Mucosa of gallbladder (tissue), 1 donor: ENCODE measurements at places on chromosomes 5 and 9.

DNA sequence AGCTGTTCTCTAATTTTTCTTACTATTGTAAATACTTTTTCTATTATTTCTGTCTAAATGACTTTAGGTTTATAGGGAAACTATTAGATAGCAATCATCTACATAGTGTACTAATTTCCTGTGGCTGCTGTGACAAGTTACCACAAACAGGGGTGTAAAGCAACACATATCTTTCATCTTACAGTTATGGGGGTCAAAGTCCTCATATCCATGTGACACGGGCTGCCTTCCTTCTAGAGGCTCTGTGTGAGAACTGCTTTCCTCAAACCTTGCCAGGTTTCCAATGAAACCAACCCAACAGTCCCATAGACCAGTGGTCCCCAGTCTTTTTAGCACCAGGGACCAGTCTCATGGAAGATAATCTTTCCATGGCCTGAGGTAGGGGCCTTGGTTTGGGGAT lies 189.1 kb downstream of the ROR2 start:
- DNase-seq, result peak; percentile 33

GRCh38 chr5:160315968-160316367 lies 3.6 kb upstream of the CCNJL start:
- peak; percentile 47 for DNase-seq

- DNase-seq, result peak; percentile 69
These were observed 3.4 kb downstream of the COL5A1 start for GRCh38 chr9:134644725-134645606.

- no peak for DNase-seq
These were observed 17.3 kb upstream of the RNU6ATAC start for GRCh38 chr9:134181648-134182034.

DNA sequence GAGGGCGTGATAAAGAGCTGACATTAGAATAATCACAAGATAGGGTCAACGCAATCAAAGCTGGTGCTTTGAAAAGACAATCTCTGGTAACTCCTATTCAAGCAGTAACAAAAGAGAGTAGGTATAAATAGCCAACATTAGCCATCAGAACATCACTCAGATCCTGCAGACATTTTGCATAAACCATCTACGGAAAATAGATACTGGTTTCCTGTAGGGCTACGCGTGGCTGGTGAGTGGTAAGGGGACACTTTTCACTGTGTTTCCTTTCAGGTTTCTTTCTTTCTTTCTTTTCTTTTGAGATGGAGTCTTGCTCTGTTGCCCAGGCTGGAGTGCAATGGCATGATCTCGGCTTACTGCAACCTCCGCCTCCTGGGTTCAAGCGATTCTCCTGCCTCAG lies 22.3 kb downstream of the TTF1 start:
- DNase-seq, result no peak

GRCh38 chr5:98827161-98827560 lies 53.7 kb downstream of the RGMB start:
- no peak for DNase-seq

GRCh38 chr5:75048457-75048953 lies 3.9 kb downstream of the GCNT4 start:
- no peak for DNase-seq

GRCh38 chr9:137357166-137357565 lies 55.1 kb upstream of the NRARP start:
- no peak for DNase-seq

GRCh38 chr5:154249826-154250225 lies 59.3 kb downstream of the GALNT10 start:
- no peak for DNase-seq

- DNase-seq, result no peak
These were observed 815.4 kb upstream of the DMAC1 start for GRCh38 chr9:8614926-8615440.

- DNase-seq, result no peak
These were observed 31.1 kb downstream of the POU4F3 start for GRCh38 chr5:146369691-146370090.

DNA sequence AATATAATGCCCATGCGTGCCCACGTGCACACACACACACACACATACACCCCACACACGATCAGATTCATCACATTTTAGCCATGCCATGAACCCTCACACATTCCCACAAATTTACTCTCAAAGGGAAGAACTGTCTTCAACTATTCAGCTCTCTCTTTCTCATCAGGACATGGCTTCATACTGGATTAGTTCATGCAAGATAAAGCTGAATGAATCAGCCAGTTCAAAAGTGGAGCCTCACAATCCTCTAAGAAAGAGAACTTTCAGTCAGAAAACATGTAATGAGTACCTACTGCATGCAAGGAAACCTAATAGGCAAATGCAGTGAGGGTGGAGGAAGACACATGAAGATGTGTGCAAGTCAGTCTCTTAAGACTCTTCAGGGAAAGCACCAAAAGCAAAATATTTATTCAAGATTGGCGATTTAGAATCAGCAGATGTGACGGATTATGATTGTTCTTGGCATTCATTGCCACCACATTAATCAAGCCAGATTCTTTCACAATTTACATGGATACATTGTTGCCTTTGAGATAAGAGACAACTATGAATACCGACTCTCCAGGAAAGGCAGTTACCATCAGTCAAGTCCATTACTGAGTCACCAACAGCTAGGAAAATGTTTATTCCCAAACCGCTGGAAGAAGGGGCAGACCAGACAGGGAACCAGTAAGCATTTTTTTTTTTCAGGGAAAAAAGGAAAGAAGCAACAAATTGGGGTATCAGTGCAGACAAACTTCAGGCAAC lies 30.3 kb upstream of the PUM3 start:
- no peak for DNase-seq

GRCh38 chr5:153964880-153965645 lies 73.6 kb downstream of the FAM114A2 start:
- peak; percentile 31 for DNase-seq

GRCh38 chr5:136120529-136120928 lies 12.1 kb upstream of the SMAD5 start:
- DNase-seq, result no peak

DNA sequence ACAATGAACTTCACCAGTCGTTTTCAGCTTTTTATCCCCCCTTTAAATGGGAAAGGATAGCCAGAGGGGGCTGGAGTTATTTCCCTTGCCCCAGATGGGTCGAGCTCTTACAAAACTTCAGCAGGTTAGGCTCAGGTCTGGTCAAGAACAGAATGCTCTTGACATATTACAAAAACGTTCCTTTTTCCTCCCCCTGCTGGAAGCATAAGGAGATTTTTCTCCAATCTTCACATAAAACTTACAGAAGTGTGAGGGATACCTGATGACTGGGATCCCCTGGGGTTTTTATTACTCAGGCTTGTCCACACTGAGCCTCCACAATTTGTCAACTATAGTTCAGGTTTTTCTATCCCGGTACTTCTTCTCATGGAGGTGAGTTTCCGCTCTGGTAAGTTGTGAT lies 60.8 kb downstream of the CSF2 start:
- DNase-seq, result no peak

DNA sequence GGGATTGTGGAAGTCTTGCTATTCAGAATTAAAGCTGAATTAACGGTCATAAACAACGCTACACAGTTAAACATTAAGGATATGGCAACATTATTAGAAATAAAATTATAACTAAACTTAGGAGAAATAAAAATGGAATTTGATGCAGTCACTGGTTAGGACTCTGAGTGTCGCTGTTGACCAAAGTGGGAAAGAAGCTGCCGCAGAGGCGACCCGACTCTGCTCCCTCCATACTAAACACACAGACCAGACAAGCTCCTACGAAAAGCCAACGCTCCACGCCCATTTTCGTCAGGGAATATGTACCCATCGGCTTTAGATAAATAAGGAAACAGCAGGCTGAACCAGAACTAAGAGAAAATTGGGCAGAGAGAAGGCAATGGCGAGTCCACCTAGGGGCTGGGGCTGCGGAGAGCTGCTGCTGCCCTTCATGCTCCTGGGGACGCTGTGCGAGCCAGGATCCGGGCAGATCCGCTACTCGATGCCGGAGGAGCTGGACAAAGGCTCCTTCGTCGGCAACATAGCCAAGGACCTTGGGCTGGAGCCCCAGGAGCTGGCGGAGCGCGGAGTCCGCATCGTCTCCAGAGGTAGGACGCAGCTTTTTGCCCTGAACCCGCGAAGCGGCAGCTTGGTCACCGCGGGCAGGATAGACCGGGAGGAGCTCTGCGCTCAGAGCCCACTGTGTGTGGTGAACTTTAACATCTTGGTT lies at the start of gene PCDHGA5:
Gene PCDHGA5, plus strand, starts transcription at position 211 of the 709 bp plus-strand sequence. Its CDS starts 169 bp downstream, at position 380.
- no peak for DNase-seq

DNA sequence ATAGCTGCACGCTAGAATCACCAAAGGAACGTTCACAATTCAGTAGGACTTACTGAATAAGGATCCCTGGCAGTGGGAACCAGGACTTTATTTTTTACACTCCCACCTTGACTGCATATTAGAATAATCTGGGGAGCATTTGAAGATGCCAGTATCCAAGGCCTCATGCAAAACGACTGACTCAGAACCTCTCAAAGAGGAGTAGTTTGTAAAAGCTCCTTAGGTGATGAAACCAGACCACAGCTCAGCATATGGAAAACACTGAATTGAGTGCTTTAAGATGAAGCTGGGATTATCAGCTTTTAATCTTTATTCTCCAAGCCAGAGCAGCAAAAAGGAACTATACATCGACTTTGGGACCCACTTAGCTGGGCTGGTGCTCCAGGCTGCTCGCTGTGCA lies 288.3 kb downstream of the MLLT3 start:
- no peak for DNase-seq

GRCh38 chr5:128477944-128478343 lies 60.1 kb downstream of the FBN2 start:
- DNase-seq, result no peak

DNA sequence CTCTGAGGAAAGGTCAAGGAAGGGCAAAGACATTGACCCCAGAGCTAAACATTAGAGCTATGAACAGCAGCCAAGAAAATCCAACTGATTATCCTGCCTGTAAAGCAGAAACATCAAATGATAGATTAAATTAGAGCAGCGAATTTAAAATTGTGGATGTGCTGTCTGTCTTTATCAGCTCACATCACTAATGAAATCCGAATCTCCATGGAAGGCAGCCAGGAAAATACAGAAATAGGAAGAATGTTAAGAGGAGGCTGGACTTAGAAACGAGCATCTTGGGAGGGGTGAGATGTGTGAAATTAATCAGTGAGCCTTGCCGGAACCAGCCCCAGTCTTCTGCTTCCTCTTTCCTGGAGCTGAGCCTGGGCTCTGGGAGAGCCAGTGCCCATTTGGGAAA lies 191.0 kb downstream of the PJA2 start:
- no peak for DNase-seq

- no peak for DNase-seq
These were observed 21.6 kb upstream of the RASA1 start for GRCh38 chr5:87246061-87246460.

DNA sequence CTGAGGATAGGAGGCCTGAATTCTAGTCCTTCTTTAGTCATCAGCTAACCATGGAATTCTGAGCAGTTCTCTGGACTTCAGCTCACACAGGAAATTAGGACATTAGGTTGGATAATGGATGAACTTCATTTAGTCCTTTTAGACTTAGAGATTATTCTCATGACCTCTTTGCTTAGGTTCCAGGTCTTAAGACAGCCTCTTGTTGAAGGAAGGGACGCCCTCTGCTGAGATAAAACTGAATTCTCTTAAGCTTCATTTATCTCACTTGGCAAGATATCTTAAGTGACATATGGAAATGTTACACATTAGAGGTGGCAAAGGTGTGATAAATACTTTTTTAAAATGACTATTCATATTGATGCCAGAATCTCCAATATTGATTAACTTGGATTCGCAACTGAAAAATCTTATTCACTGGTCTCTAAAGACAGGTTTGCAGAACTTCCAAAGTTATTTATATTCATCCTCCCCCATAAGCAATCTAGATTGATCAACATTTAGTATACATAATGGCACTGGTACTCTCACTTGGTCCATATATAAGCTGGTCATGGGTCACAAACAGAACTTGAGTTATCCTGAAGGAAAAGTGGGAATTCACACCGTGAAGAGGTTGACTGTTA lies 16.9 kb upstream of the ZNF366 start:
- no peak for DNase-seq

DNA sequence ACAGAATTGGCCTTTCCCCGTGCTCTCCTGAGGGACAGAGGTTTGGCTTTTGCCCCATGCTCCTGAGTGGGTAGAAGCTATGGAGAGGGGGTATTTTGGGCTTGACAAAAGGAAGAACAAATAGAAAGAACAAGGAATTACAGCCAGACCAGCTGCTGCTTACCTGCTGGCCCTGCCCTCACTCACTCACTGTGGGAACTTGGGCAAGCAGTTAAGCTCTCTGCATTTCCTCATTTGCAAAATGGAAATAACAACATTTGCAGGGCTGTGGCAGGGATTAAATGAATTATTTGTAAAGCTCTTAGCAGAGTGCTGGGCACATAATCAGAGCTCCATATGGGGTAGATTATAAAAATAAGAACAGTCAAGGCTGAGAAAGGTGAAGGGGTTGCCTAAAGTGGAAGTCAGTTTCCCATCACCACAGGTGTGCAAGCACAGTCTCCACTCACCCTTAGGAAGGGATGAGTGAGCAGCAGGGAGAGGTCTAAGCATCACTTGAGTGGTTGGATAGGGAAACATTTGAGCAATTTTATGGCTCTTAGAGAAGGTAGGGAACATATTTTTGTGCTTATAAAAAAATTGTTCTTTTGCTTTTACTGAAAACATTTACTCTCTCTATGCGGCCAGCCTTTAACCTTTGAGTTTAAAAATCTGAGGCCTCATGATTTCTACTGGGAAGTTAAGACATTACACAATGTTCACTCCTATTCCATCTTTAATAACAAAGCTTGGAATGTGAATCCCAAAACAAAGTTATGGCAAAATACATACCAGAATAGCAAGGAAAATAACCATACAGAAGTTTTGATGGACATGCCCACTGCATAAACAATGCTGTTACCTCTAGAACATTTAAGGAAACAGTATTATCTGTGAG lies 42.8 kb upstream of the LHFPL2 start:
- DNase-seq, result no peak

DNA sequence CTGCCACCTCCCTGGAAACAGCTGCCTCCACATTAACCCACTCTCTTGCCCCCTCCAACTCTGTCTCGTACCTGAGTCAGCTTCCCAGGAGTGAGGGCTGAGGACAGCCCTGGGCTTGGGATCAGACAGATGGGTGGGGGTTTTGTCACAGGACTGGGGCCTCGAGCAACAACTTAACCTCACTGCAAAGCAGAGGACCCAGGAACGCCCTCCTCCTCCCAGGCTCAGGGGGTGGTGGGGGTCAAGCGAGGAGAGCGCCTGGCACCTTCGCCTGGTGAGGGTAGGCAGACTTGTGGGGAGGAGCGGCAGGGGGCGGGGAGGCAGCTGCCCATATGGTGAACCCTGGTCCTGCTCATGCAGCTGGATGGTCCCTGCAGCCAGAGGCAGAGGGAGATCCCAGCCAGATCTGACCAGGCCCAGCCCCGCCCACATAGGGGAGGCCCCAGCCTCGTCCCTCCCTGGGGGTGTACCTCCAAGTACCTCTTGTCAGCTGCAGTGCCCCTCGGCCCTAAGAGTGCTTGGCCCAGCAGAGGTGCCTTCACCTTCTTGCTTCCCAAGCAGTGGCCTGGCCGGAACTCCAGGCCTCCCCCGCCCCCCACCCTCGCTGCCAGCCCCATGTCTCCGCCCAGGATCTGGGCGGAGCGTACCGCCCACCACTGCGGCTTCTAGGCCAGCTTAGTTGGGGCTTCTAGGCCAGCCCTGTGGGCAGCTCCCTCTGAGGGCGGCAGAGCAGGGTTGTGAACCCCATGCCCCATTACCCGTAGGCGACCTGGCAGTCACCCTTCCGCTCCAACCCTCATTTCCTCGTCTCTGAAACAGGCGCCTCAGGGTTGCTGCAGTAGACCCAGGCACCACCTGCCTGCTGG lies at the start of gene SARDH:
Gene SARDH, minus strand, starts transcription at position 579 of the 866 bp plus-strand sequence. CDS start 4,179 bp downstream, outside the sequence.
- peak; percentile 36 for DNase-seq

GRCh38 chr5:9479361-9479760 lies 66.5 kb downstream of the SEMA5A start:
- DNase-seq, result no peak
